ENCODE measurements at places on chromosomes 6 and 20. TPM values are rescaled to one million over a fixed set of nuclear protein-coding genes. Genes with fewer than 3 reads are reported as not detected.

The SLPI gene
- polyA plus RNA-seq: 1,481 TPM

The CAPN11 gene
- 0.19 TPM for polyA plus RNA-seq

The RBPJL gene
- polyA plus RNA-seq: 0.04 TPM

The TMEM200A gene
- polyA plus RNA-seq: 0.10 TPM

The SLC17A5 gene
- polyA plus RNA-seq: 3.6 TPM

The DLGAP4 gene
- polyA plus RNA-seq: 15.8 TPM

The KIAA1755 gene
- 1.7 TPM for polyA plus RNA-seq

The DEFB124 gene
- not detected for polyA plus RNA-seq

Data from esophagus (tissue), 2 donors.